ENCODE measurements at places on chromosomes 11 and 22.

DNA sequence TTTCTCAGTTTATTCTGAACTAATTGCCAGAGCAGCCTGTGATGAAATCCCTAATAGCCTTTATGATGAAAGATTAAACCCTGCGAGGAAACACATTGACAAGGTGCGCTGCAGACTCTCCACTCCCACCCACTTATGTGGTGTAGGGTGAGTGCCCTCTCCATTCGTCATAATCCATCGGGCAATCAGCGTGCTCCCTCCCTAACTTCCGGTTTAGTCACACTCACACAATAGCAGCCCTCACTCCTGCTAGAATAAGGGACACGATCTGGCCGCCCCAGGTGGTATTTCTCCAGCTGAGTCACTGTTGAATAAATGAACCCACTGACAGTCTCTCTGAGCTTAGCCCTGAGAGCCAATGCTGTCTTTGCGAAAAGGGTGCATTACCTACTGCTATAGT lies 188.3 kb downstream of the OPCML start:
- DNase-seq = no peak

DNA sequence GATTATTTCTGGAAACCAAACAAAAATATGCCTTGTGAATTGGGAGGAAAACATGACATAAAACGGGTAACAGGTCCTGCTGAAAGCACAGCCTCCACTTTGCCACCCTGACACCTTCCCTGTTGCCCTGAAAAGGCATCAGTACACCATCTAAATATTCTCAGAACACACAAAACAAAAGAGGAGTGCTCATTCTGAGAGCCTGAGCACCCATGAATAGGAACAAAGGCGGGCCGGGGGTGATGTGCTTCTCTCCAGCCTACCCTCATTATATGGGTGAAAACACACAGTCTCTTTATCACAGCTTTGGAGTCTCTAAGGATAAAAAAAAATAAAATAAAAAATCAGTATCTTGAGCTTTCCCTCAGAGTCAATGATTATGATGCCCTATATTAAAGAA lies 19.7 kb downstream of the SCUBE2 start:
- no peak for DNase-seq

DNA sequence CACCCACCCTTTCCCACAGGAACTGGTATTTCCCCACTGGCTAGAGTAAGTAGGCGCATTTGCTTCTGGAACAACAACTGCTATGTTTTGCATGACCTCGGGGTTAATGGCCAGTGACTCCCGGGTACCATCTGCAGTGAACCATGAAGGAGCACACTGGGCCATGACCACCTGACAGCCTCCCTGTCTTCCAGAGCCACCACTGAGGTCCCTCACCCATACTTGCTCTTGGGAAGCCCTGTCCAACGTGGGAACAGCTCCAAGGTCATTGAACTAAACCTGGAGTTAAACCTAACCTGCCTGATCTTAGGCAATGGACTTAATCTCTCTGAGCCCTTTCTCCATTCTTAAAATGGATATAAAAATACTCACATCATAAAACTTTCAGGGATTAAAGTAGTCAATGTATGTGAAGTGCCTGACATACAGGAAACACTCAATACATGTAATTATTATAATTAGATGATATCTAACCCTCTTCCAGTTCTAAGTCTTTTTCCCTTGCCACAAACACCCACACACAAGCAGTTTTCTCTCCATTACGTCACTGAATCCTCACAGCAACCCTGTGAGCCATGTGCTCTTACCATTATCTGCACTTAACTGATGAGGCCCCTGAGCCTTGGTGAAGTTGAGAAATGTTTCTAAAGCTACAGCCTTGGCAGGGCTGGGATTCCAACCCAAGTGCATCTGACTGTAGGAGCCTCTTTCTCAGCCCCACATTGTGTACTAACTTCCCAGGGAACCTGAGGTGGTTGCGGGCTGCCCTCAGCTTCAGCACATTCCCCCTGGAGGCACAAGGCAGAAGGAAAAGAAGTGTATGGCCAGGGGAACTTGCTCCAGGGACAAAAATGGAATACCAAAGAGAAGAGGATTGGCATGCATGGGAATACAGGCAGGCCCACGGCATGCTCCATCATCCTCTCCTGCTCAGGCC lies 74.5 kb upstream of the NCAM1 start:
- DNase-seq = no peak

- no peak for DNase-seq
Measured at GRCh38 chr11:110434952-110435779, 5.4 kb downstream of the FDX1 start.

GRCh38 chr11:99368583-99368982 lies 347.8 kb downstream of the CNTN5 start:
- no peak for DNase-seq

DNA sequence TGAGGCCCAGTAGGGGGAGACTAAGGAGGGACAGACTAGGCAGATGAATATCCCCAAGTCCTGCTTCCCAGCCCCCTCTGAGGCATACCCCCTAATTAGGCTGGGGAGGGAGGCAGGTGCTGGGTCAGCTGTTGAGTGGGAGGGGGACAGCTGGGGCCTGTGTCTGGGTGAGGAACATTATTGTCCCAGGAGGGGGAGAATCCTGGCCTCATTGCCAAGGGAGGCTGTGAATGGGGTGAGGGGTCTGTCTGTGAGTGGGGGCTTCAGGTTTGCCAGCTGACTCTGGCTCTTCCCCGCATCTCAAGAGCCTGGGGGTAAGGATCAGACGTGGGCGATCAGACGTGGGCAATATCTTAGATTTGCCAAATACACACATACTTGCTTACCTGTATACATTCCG lies 2.1 kb downstream of the INPPL1 start:
- DNase-seq = no peak

DNA sequence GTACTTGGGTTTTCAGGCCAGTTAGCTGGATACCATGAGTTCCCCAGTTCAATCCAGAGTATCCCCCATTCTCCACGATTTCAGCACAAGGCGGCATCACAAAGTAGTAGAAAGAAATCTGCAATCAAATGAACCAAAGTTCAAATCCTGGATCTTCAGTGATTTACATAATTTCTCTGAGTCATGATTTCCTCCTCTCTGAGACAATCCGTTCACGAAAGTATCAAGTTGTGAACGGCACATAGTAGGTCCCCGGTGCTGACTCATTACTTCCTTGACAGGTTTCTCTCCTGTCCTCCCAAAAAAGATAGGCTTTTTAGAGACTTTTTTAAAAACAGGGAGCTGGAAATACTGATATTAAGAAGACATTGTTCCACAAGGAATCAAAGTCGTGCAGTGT lies 69.1 kb upstream of the AKIP1 start:
- DNase-seq = no peak

GRCh38 chr11:7651140-7651551 lies 22.2 kb downstream of the CYB5R2 start:
- DNase-seq = no peak

- DNase-seq = peak; percentile 76
Measured at GRCh38 chr11:18105802-18106574, at the start of gene SAAL1. Gene SAAL1, minus strand, starts transcription at chr11:18106082. Its CDS starts 41 bp downstream, at chr11:18106041.

GRCh38 chr11:118412921-118413320 lies 11.5 kb downstream of the ATP5MG start:
- no peak for DNase-seq

DNA sequence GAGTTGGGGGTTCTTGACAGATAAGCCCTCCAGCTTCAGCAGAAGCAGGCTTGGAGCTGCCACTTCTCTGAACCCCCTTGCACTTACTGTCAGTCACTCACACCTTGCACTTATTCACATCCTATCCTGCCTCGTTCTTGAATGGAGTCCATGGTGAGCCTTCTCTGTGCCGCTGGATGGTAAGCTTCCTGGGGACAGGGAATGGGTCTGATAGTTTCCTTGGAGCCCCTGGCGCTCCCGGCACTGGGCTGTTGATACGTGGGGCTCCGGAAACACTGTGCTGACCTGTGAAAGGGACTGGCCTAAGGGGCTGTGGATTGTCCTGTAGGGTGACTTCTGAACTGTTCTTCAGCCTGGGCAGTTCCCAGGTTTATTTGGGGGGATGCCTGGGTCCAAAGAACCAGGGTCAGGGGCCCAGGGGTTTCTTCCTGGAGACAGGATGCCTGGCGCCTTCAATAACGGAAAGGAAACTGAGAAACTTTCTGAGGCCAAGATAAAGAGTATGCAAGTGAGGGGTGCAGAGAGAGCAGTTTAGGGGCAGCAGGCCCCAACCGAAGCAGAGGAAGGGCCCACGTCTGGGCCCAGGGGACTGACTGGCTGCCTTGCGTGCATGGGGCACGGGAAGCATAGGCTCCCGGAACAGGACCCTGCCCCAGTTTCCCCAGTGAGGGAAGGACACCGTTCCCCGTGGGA lies 709 bp upstream of the ST3GAL4 start:
- no peak for DNase-seq

DNA sequence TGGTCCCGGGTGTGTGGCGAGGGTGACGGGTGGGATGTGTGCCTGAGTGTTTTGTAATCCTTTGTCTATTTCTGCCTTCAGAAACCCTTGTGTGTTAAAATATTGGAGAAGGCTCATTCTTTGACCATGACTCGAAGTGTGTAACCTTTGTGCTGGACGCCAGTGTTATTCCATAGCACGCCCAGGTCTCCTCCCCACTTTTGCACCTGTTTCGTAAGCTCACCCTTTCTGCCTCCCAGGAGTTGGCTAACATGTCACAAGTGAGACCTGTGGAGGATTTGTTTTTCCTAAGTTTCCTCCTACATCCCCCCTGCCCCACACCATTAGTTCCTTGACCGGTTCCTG lies 382 bp downstream of the C11orf54 start:
- peak; percentile 76 for DNase-seq

- no peak for DNase-seq
Measured at GRCh38 chr11:5232176-5232575, 2.1 kb downstream of the HBD start.

DNA sequence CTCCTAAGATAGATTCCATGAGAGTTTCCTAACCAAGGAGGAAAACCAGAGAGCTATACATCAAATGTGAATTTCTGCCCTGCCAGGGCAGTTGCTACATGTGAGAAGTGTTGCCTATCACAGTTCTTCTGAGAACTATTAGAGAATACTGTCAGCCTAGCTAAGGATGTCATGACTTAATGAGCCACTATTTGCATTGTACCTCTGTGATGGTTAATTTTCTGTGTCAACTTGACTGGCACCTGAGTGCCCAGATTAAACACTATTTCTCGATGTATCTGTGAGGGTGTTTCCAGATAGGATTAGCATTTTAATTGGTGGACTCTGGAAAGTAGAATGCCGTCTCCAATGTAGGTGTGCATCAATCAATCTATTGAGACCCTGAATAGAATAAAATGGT lies 1.7 kb upstream of the TCN1 start:
- DNase-seq = no peak

GRCh38 chr22:26796785-26797184 lies 139.4 kb downstream of the MIAT start:
- DNase-seq = no peak

DNA sequence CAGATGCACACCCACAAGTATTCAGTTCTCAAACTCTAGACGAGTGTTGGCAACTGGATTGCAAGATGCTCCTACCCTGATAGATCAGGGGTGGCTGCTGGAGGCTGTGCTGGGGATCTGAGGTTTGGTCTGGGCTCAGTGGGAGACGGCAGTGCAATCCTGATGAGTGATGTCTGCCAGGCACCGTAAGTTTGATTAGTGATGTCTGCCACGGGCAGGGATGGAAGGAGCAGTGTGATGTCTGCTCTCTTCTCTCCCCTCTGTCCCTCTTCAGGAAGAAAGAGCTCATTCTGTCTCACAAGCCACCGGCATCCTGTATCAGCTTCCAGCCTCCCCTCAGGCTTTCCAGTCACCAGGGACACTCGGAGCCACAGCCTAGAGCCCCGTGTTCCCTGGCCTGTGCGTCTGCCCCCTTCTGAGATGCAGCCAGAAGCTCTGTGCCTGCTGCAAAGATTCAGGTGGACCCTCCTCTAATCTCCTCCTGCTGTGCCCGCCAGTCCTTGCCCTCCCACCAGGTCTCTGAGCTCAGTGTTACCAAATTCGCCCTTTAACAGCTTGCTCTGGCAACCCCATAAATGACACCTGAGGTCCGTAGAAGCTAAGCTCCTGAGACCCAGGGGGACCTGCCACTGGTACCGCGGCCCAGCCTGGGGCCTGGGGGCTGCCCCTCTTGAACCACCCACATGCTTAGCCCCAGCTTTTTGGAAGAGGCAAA lies 19.9 kb downstream of the TP53I11 start:
- no peak for DNase-seq

DNA sequence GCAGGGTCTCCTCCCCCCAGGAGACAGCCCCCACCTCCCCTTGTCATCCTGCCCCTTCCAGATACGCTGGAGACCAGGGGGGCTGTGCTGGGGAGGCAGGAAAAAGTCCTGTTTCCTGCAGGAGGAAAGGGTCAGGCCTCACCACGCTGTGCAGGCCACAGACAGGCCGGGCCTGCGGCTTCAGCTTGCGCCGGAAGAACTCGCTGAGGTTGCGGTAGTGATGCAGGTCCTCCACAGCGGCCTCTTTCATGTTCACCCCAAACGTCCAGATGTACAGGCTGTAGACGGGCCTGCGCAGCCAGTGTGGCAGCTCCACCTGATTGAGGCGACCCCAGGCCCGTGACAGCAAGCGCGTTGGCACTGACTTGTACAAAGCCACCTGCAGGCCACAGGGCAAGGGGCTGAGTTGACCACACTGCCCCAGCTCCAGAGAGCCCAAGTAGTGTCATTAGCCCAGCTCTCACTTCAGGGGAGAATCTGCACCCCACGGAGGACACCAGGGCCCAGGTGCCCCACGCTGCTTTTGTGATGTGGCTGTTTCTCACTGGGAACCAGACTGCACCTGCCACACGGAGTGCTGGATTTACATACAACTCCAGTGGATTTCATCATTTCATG lies 40.4 kb downstream of the PISD start:
- DNase-seq = no peak

DNA sequence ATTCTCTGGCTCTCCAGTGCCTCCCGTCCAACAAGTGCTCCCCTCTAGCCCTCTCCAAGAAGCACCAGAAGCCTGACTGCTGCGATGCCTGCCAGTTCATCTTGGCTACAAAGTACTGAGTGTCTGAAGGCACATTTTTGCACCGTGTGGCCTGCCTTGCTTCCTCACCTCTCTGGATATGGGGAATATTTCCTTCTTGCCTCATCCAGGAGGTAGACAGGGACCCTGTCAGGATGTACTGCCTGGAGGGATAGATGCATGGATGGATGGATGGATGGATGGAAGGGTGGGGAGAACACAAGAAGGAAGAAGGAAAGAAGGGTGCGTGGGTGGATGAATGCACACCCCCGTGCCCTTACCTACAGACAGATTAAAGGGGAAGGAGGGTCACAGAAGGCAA lies 27.6 kb downstream of the KCTD17 start:
- DNase-seq = no peak

- DNase-seq = no peak
Measured at GRCh38 chr11:8748317-8748716, 65.7 kb downstream of the RPL27A start.

- no peak for DNase-seq
Measured at GRCh38 chr22:36163497-36163896, 2.9 kb upstream of the APOL3 start.

DNA sequence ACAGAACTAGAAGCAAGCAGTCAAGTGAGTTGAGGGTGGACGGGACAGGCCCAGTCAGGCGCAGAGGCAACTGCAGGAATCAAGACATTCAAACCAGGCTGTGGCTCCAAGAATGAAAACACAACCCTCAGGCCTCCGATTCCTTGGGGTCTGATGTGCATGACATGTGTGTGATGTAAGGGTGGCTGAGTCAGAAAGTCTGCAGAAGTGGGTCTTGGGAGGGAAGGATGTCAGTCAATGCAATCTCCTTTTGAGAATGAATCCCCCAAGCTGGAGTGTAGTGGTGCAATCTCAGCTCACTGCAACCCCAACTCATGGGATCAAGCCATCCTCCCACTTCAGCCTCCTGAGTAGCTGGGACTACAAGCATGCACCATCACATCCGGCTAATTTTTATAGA lies 15.9 kb upstream of the PDE2A start:
- no peak for DNase-seq
